ENCODE measurements at places on chromosomes 11 and 22.
A peak's percentile ranks its signal among the peaks of the same experiment; 100 is the strongest.

DNA sequence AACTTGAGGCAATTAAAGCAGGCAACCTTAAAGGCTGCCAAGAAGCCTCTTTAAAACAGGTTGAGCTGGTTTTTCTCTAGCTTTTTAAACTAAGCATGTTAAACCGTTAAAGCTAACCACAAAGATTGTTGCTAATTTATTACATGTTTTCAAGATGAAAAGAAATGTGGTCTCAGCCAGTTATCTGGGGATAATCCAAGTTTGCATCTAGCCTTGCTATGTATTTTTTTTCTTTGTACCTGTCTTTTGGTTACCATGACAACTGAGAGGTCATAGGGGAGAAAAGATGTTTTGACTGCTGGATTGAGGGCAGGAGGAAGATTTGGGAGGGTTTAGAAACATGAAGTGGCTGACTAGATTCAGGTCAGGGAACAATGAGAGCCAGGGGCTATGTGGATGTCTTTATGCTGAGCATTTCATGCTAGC, 19.2 kb upstream of the PGM2L1 start:
- no peak overlapping the region for H3K27ac ChIP-seq
- H3K27me3 ChIP-seq = peaks cover 1% of the 10 kb centered on the region
- no peaks in the 10 kb centered on the region for H3K4me1 ChIP-seq
- DNase-seq = no peak
- H3K4me3 ChIP-seq = no peak overlapping the region
- no peaks in the 10 kb centered on the region for H3K36me3 ChIP-seq

GRCh38 chr22:48429446-48430020, 1398.1 kb downstream of the BRD1 start:
- no peak overlapping the region for H3K4me3 ChIP-seq
- DNase-seq = no peak
- H3K4me1 ChIP-seq = no peaks in the 10 kb centered on the region
- H3K27me3 ChIP-seq = peaks cover 9% of the 10 kb centered on the region
- no peaks in the 10 kb centered on the region for H3K36me3 ChIP-seq
- no peak overlapping the region for H3K27ac ChIP-seq

- H3K27me3 ChIP-seq = no peaks in the 10 kb centered on the region
- H3K36me3 ChIP-seq = no peaks in the 10 kb centered on the region
- H3K4me1 ChIP-seq = peaks cover 2% of the 10 kb centered on the region
- DNase-seq = no peak
These were observed 30.3 kb downstream of the CNTF start for GRCh38 chr11:58652726-58653280.

- no peaks in the 10 kb centered on the region for H3K36me3 ChIP-seq
- DNase-seq = no peak
- no peaks in the 10 kb centered on the region for H3K27me3 ChIP-seq
- peak overlapping the region; percentile 1 for H3K4me3 ChIP-seq
- H3K4me1 ChIP-seq = peaks cover 19% of the 10 kb centered on the region
These were observed 46.9 kb upstream of the PICALM start for GRCh38 chr11:86115542-86116385.

DNA sequence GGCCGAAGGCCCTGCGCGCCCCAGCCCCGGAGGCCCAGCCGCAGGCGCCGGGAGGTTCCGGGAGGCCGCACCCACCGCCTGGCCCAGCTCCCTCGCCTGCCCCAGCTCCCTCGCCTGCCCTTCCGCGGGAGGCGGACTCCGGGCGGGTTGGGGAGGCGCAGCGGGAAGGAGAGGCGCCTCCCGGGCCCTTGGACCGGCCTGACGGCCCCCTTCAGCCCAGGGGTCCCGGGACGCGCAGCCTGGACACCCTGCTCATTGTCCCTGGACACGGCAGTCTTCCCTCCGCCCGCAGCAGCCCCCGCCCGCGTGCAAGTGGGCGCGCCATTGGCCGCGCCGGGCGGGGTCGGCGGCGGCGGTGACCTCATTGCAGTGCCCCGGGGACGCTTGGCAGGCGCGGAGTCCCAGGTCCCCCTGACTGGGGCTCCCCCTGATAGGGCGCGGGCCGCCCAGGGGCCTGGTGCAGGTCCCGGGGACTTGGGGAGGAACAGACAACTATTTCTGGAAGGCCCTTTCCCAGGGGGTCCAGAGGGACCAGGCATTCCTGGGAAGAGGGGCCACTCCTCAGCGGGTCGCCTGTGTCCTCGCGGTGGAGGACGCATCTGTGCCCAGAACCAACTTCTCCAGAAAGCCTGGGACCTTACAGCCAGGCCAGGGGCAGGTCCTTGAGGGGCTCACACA, 501 bp downstream of the CD151 start:
- DNase-seq = no peak
- H3K36me3 ChIP-seq = no peaks in the 10 kb centered on the region
- no peak overlapping the region for H3K4me3 ChIP-seq
- no peak overlapping the region for H3K27ac ChIP-seq
- H3K4me1 ChIP-seq = peaks cover 25% of the 10 kb centered on the region

DNA sequence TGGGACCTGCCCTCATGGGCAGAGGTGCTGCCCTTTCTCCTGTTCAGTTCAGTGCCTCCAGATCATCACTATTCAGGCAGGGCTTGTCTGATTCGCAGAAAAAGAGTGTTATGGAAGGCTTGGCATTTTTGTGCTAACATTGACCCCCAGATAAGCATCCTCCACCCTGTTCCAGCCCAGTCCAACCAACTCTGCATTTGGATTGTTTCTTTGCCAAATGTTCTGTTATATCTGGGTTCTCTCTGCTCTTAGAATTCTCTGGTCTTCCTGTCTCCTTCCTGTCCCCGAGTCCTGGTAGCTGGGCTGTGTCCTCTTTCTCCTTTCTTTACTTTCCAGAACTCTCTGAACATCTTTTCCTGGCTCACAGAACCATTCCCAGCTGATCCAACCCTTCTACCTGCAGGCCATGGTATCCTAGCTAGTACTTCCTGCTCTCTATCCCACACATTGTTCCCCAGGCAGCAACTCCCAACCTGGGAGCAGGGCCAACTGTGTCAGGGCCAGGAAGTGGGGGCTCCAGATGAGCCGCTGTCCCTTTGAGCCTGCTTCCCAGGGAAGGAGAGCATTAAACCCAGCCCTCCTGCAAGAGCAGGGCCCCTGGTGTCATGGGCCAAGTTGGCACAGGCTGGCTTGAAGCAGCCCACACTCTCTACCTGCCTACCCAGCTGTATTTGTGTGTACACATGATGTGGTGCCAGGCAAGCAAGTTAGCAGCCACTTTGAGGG, 280.7 kb upstream of the CADM1 start:
- no peak for DNase-seq
- H3K4me3 ChIP-seq = no peak overlapping the region
- no peaks in the 10 kb centered on the region for H3K4me1 ChIP-seq
- no peak overlapping the region for H3K27ac ChIP-seq
- peaks cover 12% of the 10 kb centered on the region for H3K27me3 ChIP-seq
- no peaks in the 10 kb centered on the region for H3K36me3 ChIP-seq

GRCh38 chr11:13644997-13645687, 23.3 kb upstream of the FAR1 start:
- DNase-seq = no peak
- no peak overlapping the region for H3K4me3 ChIP-seq
- no peak overlapping the region for H3K27ac ChIP-seq
- H3K36me3 ChIP-seq = peaks cover 2% of the 10 kb centered on the region
- H3K27me3 ChIP-seq = peaks cover 15% of the 10 kb centered on the region

DNA sequence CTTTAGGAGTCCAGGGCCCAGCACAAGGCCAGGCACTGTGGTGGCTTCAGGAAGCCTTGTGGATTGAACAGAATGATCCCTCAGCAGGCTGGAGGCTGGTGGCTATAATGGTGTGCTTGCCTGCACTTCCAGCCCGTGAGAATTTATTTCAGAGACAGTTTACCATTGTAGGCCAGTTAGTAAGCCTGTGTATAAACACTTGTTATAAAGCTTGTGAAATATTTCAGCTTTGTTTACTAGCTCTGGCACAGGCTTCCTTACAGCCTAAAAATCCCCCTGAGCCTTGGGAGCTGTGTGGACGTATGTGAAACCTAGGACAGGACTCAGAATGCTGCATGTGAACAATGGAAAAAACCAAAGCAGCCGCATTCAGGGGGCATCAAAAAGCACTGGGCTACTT, 26.6 kb upstream of the ACER3 start:
- no peak overlapping the region for H3K27ac ChIP-seq
- H3K36me3 ChIP-seq = no peaks in the 10 kb centered on the region
- peaks cover 11% of the 10 kb centered on the region for H3K27me3 ChIP-seq
- no peak overlapping the region for H3K4me3 ChIP-seq
- no peak for DNase-seq
- H3K4me1 ChIP-seq = no peaks in the 10 kb centered on the region

DNA sequence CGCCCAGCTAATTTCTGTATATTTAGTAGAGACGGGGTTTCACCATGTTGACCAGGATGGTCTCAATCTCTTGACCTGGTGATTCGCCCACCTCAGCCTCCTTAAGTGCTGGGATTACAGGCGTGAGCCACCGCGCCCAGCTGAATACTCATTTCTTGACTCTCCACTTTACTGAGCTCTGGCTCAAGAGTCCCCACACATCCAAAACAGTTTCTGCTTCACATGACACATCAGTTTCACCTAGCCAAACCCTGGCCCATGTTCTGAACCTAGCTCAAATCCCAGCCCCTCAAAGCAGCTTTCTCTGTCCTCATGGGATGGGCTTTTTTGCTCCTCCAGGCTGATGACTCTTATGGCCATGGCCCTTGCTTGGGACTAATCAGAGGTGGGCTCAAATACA, 9.8 kb downstream of the HYOU1 start:
- no peak overlapping the region for H3K27ac ChIP-seq
- peaks cover 33% of the 10 kb centered on the region for H3K36me3 ChIP-seq
- DNase-seq = no peak

DNA sequence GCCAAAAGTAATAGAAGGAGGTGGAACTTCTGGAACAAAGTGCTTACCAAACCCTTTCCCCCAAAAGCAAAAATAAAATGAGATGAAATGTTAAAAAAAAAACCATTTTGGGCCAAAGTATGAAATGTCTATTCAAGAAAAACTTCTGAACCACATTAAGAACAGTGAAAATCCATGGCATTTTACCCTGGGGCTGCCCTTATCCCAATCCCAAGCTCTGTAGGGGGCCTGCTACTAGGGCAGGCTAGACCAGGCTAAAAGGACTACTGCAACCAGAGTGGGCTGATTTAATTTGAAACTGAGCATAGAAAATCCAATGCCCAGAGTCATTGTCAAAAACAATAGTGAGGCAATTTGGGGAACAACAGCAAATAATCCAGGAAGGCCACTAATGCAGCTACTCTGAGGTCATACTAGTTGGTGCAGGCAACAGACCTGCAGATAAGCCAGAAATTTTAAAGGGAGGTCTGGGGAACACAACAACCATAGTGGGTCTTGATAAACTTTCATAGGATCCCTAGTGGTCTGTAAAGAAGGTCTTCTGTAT, 99.4 kb downstream of the RELT start:
- H3K4me3 ChIP-seq = no peak overlapping the region
- no peaks in the 10 kb centered on the region for H3K27me3 ChIP-seq
- DNase-seq = no peak
- no peak overlapping the region for H3K27ac ChIP-seq
- H3K4me1 ChIP-seq = no peaks in the 10 kb centered on the region
- peaks cover 13% of the 10 kb centered on the region for H3K36me3 ChIP-seq

DNA sequence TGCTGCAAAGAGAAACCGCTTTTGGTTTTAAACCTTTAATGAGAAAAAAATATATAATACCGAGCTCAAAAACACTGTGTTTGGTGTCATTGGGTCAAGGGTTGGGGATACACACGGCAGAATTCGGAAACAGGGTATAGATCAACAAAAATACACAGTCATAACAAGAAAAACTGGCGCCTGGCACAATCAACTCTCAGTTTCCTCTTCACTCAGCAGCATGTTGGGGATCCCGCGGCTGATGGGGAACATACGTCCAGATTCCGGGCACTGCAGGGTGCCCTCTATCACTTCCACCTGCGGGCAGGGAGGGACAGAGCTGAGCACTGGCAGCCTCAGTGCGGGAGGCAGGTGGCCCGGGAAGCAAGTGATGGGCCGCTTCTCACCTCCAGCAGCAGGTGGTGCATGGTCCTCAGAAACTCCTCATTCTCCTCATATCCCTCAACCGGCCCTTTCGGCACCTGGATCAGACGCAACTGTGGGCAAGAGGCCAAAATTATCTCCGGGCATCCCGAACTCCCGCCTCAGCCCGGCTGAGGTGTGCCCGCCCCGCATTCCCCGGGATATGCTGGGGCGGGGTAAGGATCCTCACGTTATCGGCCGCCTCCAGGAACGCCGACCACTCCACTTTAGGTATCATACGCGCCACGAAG, 561 bp downstream of the TRMT112 start:
- no peak for DNase-seq
- peaks cover 15% of the 10 kb centered on the region for H3K36me3 ChIP-seq
- H3K4me1 ChIP-seq = peaks cover 20% of the 10 kb centered on the region
- H3K4me3 ChIP-seq = peak overlapping the region; percentile 96
- H3K27me3 ChIP-seq = no peaks in the 10 kb centered on the region
- H3K27ac ChIP-seq = peak overlapping the region; percentile 99

DNA sequence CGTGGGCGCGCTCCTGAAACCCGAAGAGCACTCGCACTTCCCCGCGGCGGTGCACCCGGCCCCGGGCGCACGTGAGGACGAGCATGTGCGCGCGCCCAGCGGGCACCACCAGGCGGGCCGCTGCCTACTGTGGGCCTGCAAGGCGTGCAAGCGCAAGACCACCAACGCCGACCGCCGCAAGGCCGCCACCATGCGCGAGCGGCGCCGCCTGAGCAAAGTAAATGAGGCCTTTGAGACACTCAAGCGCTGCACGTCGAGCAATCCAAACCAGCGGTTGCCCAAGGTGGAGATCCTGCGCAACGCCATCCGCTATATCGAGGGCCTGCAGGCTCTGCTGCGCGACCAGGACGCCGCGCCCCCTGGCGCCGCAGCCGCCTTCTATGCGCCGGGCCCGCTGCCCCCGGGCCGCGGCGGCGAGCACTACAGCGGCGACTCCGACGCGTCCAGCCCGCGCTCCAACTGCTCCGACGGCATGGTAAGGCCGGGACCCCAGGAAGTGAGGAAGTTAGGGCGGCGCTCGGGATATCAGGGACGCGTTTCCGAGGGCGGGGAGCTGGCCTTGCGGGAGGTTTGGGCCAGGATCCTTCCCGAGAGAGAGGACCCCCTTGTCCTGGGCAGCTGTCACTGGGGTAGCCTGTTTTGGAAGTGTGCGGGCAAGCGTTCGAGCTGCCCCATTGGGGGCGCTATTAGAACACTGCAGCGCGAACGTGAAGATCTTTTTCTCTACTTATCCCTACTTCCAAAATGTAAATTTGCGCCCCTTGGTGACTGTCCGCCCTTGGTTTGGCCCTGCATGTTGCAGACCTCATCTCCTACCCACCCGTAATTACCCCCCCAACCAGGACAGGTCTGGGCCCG, 796 bp downstream of the MYOD1 start:
- no peak overlapping the region for H3K27ac ChIP-seq
- H3K4me1 ChIP-seq = no peaks in the 10 kb centered on the region
- no peak for DNase-seq
- peaks cover 16% of the 10 kb centered on the region for H3K27me3 ChIP-seq
- no peak overlapping the region for H3K4me3 ChIP-seq

DNA sequence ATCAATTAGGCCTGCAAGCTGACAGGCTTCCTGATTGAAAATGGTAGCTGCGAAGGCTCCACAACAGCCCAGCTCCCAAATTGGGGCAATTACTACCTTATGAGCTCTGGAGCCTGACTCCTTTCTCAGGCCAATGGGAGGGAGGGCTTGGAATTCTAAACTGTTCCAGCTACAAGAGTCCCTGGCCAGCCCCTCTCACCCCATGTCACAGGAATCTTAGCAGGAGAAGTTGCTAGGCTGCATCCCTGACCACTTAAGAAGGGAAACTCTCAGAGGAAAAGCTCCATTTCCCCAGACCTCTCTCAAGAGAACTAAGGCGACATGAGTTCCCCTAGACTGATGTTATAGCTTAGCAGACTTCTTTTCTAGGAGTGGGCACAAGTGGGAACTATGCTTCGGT, 4.9 kb downstream of the LRP4 start:
- peaks cover 27% of the 10 kb centered on the region for H3K27me3 ChIP-seq
- H3K4me3 ChIP-seq = no peak overlapping the region
- DNase-seq = no peak
- no peaks in the 10 kb centered on the region for H3K36me3 ChIP-seq
- no peak overlapping the region for H3K27ac ChIP-seq
- H3K4me1 ChIP-seq = peaks cover 10% of the 10 kb centered on the region

Measured in memory B cell (primary cell).